ENCODE measurements at places on chromosomes 6 and 20.

DNA sequence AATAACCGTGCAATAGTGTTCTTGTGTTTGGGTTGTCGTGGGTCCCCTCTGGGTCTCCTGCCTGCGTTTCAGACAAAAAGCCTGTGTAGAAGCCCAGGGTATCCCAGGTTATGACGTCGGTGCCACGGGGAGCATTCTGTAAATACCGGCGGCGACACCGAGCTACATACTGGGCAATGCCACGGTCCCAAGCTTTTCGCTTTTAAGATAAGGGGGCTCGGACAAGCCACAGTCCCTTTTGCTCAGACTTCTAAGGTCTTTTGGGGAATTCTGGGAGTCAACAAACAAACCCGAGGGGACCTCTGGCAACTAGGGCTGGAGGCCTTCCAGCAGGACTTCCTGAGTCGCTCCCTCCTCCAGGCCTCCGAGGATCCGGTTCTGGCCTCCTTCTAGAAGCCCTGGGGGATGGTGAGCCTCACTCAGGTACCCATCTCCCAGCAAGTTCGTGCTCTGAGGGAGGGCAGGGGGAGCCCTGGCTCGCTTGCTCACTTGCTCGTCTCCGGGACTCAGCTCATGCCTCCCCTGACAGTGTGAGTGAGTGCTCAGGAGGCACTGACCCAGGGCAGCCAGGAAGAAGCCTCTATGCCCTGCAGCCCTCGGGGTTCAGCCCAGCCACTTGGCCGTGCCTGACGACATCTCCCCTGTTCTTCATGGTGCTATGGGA, 62.4 kb upstream of the MRPS10 start:
- peak; percentile 45 for DNase-seq

GRCh38 chr6:142172758-142173157, 25.7 kb downstream of the VTA1 start:
- DNase-seq, result no peak

DNA sequence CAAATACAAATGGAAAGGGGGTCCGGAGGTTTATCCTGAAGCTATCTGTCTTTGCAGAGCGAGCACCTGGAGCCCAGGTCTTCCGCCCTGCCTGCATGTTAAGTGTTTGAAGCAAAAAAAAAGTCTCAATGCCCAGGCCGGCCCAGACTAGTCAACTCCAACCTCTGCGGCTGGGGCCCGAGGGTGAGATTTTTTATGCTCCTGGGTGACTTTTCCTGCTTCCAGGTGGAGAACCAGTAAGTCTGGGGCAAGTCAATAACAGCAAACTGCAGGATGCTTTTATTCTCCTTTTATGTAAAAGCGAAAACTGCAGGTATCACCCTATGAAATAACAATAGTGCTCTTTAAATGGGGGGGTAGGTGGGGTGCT, 2.0 kb upstream of the ZBP1 start:
- no peak for DNase-seq

DNA sequence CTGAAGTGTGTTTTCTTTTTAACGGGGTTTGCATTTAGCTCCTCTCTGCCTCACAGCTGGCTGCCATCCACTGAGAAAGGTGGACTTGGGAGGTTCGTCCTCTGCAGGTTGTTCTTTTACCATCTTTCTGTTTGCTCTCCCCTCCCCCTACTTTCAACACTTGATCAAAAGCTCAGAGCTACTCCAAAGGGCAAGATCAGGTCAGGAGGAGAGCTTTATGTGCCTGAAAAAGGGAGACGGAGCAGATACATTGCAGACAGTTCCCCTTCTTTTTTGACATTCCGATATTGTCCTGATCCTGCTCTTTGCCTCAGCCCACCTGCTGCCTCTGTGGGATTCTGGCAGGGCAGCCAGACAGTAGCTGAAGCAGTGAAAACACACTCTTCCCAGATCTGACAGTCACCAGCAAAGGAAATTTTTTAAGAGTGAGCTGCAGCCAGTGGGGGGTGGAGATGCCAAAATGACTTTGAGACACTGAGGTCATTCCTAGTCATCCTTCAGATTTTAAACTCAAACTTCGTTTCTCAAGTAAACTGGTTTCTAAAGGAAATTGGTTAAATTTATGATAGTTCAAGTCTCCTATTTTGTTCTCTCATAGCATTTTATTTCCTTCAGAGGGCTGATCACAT, 26.5 kb downstream of the SMLR1 start:
- peak; percentile 75 for DNase-seq

DNA sequence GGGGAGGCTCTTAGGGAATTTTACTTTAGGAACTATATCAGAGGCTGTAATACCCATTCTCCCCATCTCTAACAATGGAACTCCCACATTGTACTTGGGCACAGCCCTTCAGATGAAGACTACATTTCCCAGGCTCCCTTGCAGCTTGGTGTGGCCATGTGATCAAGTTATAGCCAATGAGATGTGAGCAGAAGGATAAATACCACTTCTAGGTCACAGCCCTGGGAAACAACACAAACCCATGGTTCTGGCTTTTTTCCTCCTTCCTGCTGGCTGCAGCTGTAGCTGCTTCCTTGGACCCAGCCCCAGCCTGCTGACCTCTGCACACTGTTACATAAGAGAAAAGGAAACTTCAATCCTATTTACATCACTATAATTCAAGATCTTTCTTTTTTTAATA, 445.9 kb upstream of the JARID2 start:
- peak; percentile 54 for DNase-seq
